RPMI8226 (cell line): ENCODE measurements at places on chromosomes 16 and 17.

- no peak for DNase-seq
Measured at GRCh38 chr16:81875461-81875860, 96.4 kb downstream of the PLCG2 start.

GRCh38 chr16:53672461-53672860 lies 31.2 kb downstream of the RPGRIP1L start:
- no peak for DNase-seq

GRCh38 chr17:78696016-78696982 lies 85.8 kb downstream of the CYTH1 start:
- DNase-seq, result no peak

GRCh38 chr17:2251098-2251497 lies 52.5 kb downstream of the SMG6 start:
- DNase-seq, result no peak

GRCh38 chr17:50618300-50618699 lies 16.4 kb upstream of the ABCC3 start:
- no peak for DNase-seq
